ENCODE measurements at places on chromosomes 16 and 17.

GRCh38 chr17:44314524-44314868 lies 6.1 kb downstream of the RUNDC3A start:
- DNase-seq, result no peak

GRCh38 chr16:1903845-1904840 lies 14.1 kb downstream of the HS3ST6 start:
- no peak for DNase-seq

GRCh38 chr17:82188001-82188961 lies 24.4 kb downstream of the CCDC57 start:
- no peak for DNase-seq

- no peak for DNase-seq
Observed at GRCh38 chr16:67923414-67924116, 8.1 kb downstream of the CTRL start.

GRCh38 chr16:83968306-83968851 lies 335 bp downstream of the NECAB2 start:
- DNase-seq, result no peak

DNA sequence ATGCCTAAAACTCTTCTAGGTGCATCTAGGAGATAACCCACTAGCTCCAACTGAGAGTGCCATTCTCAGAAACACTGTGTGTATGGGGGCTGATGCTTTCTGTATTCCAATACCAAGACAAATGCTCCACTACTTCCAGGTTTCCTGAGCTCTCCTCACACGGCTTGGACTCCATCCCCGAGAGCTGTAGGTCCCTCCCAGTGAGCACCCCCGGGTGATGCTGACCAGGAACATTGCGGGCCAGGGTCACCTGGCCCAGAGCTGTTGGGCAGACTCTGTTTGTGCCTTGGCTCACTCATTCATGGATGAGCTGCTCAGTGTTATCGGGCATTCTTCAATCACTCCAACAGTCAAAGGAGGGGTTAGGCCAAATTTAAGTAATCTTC lies 7.0 kb downstream of the CUEDC1 start:
- no peak for DNase-seq

- DNase-seq, result no peak
Observed at GRCh38 chr17:74502861-74503260, 28.4 kb downstream of the CD300LB start.
